Vagina (tissue), 2 donors: ENCODE measurements at places on chromosomes 3 and 15.

DNA sequence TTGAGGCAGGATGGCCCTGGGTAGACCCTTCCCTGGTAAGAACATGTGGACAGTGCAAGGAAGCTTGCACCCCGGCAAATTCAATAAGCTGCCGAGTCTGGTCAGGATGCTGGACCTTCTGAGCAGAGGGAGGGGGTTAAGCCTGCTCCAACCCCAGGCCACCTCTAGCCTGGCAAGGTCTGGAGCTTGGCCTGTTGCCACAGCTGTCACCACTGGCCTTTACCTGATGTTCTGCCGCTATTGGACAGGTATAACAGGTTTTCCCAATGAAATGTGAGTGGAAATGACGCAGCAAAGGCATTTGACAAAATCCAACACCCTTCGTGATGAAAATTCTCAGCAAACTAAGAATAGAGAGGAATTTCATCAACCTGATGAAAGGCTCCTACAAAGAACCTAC, 699 bp upstream of the MESP1 start:
- peaks cover 15% of the 10 kb centered on the region for H3K4me1 ChIP-seq
- no peaks in the 10 kb centered on the region for H3K36me3 ChIP-seq
- DNase-seq = no peak

DNA sequence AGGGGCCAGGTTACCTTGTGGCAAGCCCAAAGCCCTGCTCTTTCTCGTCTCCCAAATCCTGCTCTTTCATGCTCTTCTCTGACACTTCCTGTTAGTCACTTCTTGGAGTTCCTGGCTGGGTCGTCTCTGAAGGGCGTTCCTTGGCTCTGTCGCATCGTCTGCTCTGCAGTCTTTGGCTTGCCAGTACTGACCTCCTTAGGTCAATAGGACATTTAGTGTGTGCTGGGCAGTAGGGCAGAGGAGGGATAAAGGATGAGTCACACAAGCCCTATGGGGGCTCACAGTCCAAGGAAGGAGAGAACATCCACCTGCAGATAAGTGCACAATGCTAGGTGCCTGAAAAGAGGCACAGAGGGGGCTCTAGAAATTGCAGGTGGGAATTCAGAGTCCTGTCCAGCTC, 87.5 kb downstream of the FAM43A start:
- H3K36me3 ChIP-seq = no peaks in the 10 kb centered on the region
- peaks cover 48% of the 10 kb centered on the region for H3K4me1 ChIP-seq
- H3K27ac ChIP-seq = peak overlapping the region; percentile 43
- H3K27me3 ChIP-seq = no peaks in the 10 kb centered on the region

DNA sequence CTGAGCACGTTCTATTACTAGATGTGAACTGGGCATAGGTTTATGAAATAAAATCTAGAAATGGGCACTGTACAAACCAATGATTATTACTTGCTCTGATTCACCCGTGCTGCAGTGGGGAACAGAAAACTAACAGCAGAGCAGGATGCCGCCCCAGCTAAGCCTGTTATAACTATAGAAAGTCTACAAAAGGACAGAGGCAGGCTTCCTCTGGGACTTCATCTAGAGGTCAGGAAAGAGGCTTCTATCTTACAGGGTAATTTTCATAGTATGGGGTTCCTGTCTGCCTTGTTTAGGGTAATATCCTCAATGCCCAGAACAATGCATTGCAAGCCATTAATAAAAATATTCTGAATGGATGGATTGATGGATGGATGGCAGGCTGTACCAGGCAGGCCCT, 177.0 kb upstream of the TBL1XR1 start:
- H3K36me3 ChIP-seq = no peaks in the 10 kb centered on the region
- no peaks in the 10 kb centered on the region for H3K27me3 ChIP-seq
- DNase-seq = no peak
- H3K27ac ChIP-seq = no peak overlapping the region
- H3K4me3 ChIP-seq = no peak overlapping the region

DNA sequence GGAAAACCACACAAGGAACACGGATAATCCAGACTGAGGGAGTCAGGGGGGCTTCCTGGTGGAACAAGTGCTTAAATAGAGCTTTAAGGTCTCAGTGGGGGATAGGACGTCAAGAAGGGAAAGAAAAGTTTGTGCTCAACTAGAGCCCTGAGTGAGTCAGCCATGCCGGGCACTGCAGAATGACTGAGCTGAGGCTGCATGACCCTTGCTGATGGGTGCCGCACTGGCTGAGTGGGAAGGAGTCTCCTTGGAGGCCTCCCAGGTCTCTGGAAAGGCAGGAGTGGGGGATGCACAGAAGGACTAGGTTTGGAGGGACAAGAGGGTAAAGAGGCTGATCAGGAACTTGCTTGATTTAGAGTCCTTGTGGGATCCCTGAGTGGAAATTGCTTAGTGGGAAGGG, 150.3 kb downstream of the RPLP1 start:
- H3K27ac ChIP-seq = no peak overlapping the region
- no peaks in the 10 kb centered on the region for H3K4me1 ChIP-seq
- H3K4me3 ChIP-seq = no peak overlapping the region
- H3K36me3 ChIP-seq = no peaks in the 10 kb centered on the region

DNA sequence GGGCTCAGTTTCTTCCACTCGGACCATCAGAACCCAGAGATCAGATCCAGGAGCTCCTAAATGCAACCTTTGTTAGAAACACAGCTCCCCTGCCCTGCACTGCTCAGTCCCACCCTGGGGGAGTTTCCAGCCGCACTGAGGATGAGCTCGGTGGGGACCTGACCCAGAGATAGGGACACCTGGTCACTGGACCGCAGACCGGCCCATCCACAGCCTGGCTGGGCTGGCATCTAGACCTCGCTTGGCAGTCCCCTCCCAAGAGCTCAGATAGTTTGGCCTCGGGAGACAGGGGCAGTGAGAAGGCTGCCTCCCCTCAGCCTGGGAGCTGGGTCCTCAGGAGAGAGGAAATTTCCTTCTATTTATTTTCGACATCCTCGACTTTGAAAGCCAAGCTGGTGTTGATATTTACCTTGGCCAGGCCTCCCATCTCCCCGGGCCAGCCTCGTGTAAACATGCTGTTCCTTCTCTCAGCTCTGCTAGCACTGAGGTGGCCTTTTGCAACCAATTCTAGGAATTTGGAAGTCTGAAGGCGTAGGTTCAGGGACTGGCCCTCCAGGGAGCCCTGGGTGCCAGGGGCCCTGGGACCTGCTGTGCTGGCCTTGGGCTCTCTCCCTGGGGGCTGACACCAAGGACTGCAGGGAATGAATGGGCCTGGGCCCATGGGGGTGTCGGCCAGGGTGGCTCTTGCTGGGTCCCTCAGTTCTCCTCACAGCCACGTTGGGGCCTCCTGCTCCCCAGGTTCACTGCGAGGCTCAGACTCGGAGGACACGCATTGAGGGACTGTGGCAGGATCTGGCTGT, 90.1 kb downstream of the VGLL4 start:
- H3K27ac ChIP-seq = peak overlapping the region; percentile 80
- H3K27me3 ChIP-seq = no peaks in the 10 kb centered on the region
- DNase-seq = no peak
- H3K4me3 ChIP-seq = no peak overlapping the region
- peaks cover 7% of the 10 kb centered on the region for H3K36me3 ChIP-seq

DNA sequence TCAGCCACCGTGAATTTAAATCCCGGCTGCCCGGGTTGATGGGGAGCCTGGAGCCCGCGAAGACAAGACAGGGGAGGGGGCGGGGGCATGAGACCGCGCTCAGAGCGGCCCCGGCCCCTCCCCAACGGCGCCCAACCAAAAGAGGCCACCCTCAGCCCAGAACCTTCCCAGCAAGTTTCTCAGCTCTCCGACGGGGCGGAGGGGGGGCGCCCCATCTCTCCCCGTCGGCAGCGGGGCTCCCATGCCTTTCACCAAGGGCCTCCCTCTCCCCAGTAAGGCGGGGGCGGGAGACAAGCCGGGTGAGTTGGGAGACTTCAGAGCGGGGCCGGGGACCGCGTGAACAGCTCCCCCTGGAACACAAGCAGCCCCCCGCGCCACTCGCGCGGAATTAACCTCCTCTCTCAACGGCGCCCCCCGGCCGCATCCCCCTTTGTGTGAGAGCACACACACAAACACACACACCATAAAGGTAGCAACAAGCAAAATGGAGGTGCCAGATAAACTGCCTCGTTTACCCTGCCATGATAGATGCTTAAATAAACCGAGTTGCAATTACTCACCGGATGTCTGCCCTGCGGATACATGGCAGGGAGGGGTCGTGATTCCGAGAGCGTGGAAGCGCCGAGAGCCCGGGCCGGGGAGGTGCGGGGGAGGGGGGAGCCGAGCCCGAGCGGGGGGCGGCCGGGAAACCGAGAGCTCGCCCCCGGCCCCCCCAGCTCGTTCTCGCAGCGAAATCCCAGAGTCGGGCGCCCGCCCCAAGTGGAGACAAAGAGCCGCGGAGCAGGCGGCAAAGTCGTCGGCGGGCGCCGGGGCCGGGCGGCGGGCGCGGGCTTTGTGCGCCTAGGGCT, 1.3 kb downstream of the TLE3 start:
- no peaks in the 10 kb centered on the region for H3K36me3 ChIP-seq
- peak overlapping the region; percentile 97 for H3K27ac ChIP-seq
- no peaks in the 10 kb centered on the region for H3K27me3 ChIP-seq
- H3K4me1 ChIP-seq = peaks cover 68% of the 10 kb centered on the region

DNA sequence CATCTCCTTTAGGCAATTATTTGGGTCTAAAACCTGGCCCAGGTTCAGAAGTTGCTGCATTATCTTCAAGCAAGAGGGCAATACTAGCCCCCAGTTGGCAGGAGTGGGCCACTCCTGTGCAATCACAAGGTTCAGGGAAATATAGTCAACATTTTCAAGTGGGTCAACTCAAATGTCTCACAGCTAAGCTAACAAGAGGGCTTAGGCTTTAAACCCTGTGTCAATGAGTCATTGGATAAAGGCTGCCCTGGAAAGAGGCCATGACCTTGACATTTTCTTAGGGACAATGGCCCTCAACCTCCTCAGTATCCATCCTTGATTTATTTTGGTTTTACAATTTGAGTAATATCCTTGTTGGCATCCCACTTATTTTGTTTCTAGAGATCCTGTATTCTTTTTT, 73.5 kb upstream of the DCP1A start:
- no peaks in the 10 kb centered on the region for H3K27me3 ChIP-seq
- H3K27ac ChIP-seq = no peak overlapping the region
- H3K4me3 ChIP-seq = no peak overlapping the region
- H3K4me1 ChIP-seq = no peaks in the 10 kb centered on the region
- DNase-seq = no peak

GRCh38 chr15:26098801-26099200, 235.7 kb upstream of the ATP10A start:
- H3K27ac ChIP-seq = no peak overlapping the region
- H3K4me1 ChIP-seq = no peaks in the 10 kb centered on the region
- no peaks in the 10 kb centered on the region for H3K27me3 ChIP-seq
- no peak overlapping the region for H3K4me3 ChIP-seq
- no peak for DNase-seq

- peaks cover 2% of the 10 kb centered on the region for H3K4me1 ChIP-seq
- no peak overlapping the region for H3K4me3 ChIP-seq
- H3K27me3 ChIP-seq = no peaks in the 10 kb centered on the region
- no peaks in the 10 kb centered on the region for H3K36me3 ChIP-seq
- H3K27ac ChIP-seq = no peak overlapping the region
- DNase-seq = no peak
Measured at GRCh38 chr15:56901931-56902330, 16.5 kb upstream of the TCF12 start.

DNA sequence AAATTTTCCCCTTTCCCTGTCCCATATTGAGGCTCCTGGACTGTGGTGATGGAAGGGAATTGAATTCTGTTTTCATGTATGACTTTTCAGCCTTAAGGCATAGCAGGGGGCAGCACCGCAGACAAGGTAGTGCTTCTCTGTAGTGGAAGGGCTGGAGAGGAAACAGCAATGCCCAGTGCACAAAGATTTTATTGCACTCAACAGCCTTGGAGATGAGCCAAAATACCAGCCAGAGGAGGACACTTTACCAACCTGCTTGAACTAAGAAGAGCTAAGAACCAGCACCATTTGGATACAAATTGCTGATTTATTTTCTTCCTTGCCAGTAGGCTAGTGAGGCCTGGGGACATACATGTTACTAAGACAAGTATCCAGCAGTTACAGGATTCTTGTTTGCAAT, 98.7 kb downstream of the KCNMB2 start:
- H3K27ac ChIP-seq = no peak overlapping the region
- no peaks in the 10 kb centered on the region for H3K36me3 ChIP-seq

DNA sequence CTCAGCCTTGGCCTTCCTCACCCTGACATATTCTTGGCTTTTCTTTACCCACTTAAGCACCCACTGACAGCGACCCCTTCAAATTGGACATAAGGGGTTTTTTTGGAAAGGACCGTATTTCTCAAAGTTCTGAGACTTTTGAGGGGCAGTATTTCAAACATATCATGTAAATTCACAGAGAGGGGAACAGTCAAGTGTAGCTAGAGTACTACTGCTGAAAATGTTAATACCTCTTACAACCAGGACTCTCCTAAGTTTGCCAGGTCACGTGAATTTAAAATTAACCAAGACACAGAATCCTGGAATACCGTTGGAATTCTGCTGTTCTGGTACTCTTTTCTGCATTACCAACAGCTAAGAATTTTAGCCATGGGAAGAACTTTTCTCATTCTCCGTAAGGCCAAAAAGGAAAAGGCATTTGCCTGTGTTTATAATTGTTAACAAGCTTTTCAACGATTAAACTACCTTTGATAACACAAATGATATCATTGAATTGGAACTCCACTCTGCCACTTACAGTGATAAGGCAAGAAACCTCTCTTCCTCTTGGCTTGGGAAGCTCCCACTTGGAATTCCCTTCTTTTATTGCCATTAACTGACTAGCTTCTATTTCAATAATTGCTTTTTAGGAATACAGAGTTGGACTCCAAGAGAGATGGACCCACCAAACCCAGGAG, 597 bp upstream of the GBE1 start:
- H3K4me3 ChIP-seq = peak overlapping the region; percentile 77
- H3K27ac ChIP-seq = peak overlapping the region; percentile 98
- H3K27me3 ChIP-seq = no peaks in the 10 kb centered on the region
- H3K4me1 ChIP-seq = peaks cover 29% of the 10 kb centered on the region
- no peaks in the 10 kb centered on the region for H3K36me3 ChIP-seq
- DNase-seq = no peak

DNA sequence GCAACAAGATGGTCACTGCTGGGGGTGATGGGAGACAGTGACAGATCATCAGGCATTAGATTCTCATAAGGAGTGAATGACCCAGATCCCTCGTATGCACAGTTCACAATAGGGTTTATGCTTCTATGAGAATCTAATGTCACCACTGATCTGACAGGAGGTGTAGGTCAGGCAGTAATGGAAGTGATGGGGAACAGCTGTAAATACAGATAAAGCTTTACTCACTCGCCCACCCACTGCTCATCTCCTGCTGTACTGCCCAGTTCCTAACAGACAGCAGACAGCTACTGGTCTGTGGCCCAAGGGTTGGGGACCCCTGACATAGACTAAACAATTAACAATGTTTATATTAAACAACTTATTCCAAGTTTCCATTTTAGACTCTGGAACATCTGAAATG, 25.4 kb downstream of the IFT80 start:
- H3K27me3 ChIP-seq = no peaks in the 10 kb centered on the region
- no peak for DNase-seq
- no peak overlapping the region for H3K4me3 ChIP-seq
- no peaks in the 10 kb centered on the region for H3K4me1 ChIP-seq
- peaks cover 5% of the 10 kb centered on the region for H3K36me3 ChIP-seq
